A549 treated with GW870086 at 1 μM for 4 hours (cell line): ENCODE measurements at places on chromosomes 12 and 14. TPM values are rescaled to one million over a fixed set of nuclear protein-coding genes. Genes with fewer than 3 reads are reported as not detected.

METTL25 gene
- total RNA-seq, result 2.0 to 3.4 TPM (median 2.6 TPM) in 5 replicates

EPS8 gene
- total RNA-seq, result 38.1 to 49.0 TPM (median 44.8 TPM) in 5 replicates

LRIG3 gene
- total RNA-seq, result 3.4 to 5.0 TPM (median 4.6 TPM) in 5 replicates

TBX5 gene
- total RNA-seq, result not detected in 5 replicates

KRT6C gene
- total RNA-seq, result not detected in 5 replicates

C12orf57 gene
- total RNA-seq, result 300 to 340 TPM (median 314 TPM) in 5 replicates

ACOT4 gene
- total RNA-seq, result 1.8 to 2.5 TPM (median 2.1 TPM) in 5 replicates

CCDC196 gene
- total RNA-seq, result not detected in 5 replicates

VWF gene
- total RNA-seq, result 0.10 to 0.27 TPM (median 0.17 TPM) in 5 replicates

HOXC13 gene
- 14.2 to 23.5 TPM (median 16.9 TPM) in 5 replicates for total RNA-seq

FGD4 gene
- total RNA-seq, result 6.6 to 11.6 TPM (median 10.9 TPM) in 5 replicates

RAB15 gene
- total RNA-seq, result 20.2 to 23.6 TPM (median 22.2 TPM) in 5 replicates

C14orf93 gene
- 2.3 to 3.7 TPM (median 3.5 TPM) in 5 replicates for total RNA-seq

CBLN3 gene
- 1.0 to 1.7 TPM (median 1.2 TPM) in 5 replicates for total RNA-seq

COCH gene
- total RNA-seq, result 20.7 to 27.1 TPM (median 24.3 TPM) in 5 replicates

EML1 gene
- total RNA-seq, result 30.1 to 39.6 TPM (median 37.3 TPM) in 5 replicates

SH2B3 gene
- 6.1 to 7.1 TPM (median 6.9 TPM) in 5 replicates for total RNA-seq

SERPINA10 gene
- total RNA-seq, result 0.03 TPM in 1 of 5 replicates, not detected in the others

ANKS1B gene
- 0.37 to 0.67 TPM (median 0.58 TPM) in 5 replicates for total RNA-seq

OTUB2 gene
- 3.5 to 4.9 TPM (median 3.7 TPM) in 5 replicates for total RNA-seq

FGF6 gene
- not detected in 5 replicates for total RNA-seq

RGS6 gene
- total RNA-seq, result not detected in 5 replicates

BCL2L14 gene
- total RNA-seq, result 0.10 TPM in 1 of 5 replicates, not detected in the others

SLC10A1 gene
- total RNA-seq, result not detected in 5 replicates
